GM12865 (cell line): ENCODE measurements at places on chromosomes 16 and 17.
A peak's percentile ranks its signal among the peaks of the same experiment; 100 is the strongest.

DNA sequence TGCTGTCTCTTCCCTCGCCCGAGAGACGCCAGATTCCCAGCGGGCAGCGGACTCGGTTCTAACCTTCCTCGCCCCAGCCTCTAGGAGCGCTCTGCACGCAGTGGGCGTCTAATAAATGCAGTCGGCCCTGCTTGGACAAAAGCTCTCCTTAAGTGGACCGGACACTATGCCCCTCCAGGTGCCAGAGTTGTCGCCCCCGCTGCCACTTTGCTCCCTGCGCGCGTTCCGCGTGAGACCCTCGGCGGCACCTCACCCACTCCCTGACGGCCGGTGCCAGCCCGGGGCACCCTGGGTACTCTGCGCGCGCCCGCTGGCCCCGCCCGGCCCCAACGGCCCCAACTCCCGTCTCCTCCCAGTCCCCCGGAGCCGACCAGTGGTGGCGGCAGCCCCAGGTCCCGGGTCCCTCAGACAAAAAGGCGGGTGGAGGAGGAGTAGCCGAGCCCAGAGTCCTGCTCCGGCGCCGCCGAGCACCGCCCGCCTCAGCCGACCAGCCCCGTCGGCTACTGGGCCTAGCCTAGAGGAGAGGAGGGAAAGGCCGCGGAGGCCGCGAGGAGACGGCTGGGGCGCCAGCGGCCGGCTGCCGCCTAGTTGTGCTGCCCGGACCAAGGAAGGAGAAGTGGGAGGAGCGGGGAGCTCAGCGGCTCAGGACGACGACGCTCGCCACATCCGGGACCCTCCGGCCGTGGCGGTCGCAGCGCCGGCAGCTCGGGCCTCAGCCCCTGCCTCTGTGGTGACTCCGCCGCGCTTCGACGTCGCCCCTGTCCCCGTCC is 123.0 kb downstream of the GOSR1 start:
- peak; percentile 89 for DNase-seq

DNA sequence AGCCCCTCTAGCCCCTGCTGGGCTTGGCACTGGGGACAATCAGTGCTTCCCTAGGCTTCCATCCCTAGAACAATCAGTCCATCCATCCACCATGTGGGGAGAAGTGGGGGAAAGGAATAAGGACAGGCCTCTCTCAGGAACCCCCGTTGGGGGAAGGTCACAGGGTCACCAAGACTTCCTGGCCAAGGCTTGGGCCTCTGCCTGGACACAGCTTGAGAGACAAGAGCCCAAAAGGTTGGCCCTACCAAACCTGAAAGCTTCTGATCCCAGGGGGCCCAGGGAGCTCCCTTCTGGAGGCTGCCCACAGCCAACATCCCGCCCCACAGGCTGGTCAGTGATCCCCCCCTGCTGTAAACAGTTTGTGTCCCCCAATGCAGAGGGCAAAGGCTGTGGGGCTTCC is 16.2 kb upstream of the MTMR4 start:
- DNase-seq, result no peak

GRCh38 chr17:9432134-9432885 is 143.3 kb downstream of the STX8 start:
- DNase-seq, result peak; percentile 72

DNA sequence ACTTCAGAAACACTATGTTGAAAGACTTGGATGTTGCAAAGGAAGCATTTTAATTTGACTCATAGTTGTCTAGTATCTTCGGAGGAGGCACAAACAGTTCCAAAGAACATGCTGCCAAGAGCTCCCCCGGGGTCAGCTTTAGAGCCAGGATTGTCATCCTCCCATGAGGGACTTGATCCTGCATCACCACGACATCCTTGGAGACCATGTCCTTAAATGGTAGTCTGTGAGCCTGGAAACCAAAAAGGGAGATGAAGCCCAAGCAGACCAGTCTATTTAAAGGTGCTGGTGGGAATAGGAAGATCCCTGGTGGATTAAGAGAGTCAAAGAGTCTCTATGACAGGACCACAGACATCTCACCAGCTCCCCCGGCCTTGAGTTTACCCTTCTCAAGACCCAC is 33.3 kb upstream of the DYNLRB2 start:
- DNase-seq, result no peak

DNA sequence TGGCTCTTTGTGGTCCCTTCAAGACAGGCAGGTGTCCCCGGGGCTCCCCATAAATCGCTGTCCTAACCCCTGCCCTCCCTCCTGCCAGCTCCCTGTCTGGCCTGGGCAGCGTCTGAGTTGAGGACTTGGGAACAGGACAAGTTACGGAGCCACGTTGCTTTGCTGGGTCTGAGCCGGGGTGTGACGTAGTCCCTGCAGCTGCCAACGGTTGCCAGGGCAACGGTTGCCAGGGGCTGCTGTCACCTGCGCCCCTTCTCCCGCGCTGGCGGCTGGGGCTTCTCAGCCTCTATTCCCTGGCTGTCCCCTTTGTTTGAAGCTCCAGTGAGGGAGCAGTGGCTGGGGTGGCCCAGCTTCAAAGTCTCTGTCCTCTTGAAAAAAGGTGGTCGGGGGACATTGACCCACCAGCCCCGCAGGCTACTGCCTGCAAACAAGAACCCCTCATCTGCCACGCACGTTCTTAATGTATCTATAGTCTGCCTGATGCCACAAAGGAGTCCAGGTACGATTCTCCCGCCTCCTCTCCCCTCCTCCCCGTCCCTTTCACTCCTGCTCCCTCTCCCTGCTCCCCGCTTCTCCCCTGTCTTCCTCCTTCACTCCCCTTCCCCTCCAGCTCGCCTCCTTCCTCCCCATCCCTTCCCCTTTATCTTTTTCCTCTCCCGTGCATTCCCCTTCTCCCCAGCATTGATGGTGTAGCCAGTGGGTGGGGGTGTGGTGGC is 10.9 kb downstream of the ADGRG1 start:
- DNase-seq, result peak; percentile 30

- no peak for DNase-seq
Measured at GRCh38 chr17:50150354-50151040, at the start of gene PPP1R9B. Gene PPP1R9B (minus strand): TSS chr17:50150677. CDS start chr17:50150513, 164 bp downstream.

DNA sequence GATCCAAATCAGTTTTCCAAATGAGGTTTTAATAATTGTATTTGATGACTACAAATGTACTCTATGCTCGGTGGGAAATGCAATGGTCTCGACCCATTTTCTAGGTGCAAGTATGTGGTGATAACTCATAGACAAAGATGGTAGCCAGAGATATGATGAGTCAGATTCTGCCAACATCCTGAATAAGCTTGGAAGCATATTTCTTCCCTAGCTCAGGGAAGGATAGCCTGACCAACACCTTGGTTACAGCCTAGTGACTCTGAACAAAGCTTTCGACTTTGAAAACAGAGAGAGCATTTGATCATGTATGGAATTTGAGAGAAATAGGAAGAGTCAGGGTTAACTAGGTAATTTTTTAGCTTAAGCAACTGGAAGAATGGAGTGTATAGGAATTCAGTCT is 128.3 kb upstream of the MYOCD start:
- DNase-seq, result no peak

DNA sequence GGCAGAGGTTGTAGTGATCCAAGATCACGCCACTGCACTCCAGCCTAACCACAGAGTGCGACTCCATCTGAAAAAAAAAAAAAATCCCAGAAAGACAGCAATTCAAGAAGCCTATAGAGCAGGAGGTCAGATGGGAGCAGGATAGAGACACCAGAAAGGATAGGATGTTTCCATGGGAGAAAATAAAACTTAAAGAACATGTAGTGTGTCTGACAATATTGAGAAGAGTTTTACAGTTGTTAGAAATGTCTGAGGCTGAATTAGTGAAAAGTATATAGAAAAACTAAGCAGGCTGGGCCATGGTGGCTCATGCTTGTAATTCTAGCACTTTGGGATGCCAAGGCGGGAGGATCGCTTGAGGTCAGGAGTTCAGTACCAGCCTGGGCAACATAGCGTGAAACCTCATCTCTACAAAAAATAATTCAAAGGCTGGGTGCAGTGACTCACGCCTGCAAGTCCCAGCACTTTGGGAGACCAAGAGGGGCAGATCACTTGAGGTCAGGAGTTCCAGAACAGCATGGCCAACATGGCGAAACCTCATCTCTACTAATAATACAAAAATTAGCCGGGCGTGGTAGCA is 15.3 kb upstream of the TRIM37 start:
- peak; percentile 30 for DNase-seq

DNA sequence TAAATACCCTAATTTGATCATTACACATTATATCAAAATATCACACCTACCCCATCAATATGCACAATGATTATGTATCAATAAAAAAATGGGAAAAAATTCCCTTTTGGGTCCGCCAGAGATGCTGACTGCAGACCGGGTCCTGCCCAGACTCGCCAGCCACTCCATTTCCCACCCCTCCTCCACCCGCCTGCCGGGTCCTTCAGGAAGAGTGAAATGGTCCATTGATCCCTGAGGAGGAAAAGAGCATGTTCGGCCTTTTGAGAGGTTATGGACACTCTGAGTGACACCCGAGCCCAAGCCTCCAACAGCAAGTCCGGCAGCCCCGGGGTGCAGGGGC is 123.9 kb upstream of the ZFHX3 start:
- no peak for DNase-seq

DNA sequence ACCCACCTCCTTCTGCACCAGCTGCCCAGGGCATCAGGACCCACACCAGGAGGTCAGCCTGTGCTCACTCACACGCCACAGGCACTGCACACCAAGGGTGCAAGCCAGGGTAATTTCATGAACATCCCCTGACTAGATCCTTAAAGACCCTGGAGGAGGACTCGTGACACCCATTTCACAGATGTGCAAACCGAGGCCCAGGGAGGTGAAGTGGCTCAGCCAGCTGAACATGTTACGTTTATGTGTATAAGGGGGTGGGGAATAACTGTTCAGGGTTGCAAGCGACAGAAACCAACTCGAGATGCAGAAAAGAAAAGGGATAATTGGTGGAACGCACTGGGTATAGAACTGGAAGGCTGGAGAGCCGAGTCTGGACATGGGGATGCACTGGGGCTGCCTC is 138.1 kb upstream of the FOXF1 start:
- no peak for DNase-seq

DNA sequence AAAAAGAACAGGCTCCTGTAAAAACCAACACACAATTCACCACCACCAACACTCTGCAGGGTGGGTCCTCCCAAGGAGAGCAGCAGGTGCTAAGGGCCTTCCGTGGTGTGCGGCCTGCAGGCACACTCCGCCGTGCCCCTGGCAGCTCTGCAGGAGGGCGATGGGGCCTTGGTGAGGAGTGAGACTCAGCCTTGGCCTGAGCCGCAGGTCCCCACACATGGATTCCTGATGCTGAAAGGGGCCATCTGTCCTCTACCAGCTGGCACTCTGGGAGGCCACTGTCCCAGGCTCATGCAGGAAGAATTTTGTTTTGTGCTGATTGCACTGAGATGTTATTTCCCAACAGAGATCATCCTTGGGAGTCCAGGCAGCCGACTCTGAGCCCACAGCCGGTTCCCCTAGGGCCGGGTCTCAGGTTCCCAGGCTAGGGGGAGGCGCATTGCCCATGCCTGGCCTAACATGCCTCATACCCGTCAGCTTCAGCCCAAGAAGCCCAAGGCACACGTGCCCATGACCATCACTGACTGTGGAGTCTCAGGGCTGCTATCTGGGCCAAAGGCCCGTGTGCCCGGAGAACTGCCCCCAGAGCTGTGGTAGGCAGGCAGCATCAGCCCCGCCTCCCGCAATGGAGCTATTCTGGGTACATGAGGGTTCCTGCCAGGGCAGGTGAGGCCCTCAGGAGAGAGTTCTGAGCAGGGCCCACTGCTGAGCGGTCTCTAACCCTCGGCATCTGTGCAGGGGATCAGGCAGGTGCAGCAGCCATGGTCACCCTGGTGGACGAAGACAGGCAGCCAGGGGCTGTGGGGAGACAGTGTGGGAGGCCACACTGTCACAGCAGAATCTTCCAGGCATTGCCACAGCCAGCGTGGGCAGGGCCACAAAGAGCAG is 97.9 kb upstream of the ZNF469 start:
- DNase-seq, result no peak

- DNase-seq, result no peak
Measured at GRCh38 chr17:75031972-75032719, 14.6 kb downstream of the ATP5PD start.

DNA sequence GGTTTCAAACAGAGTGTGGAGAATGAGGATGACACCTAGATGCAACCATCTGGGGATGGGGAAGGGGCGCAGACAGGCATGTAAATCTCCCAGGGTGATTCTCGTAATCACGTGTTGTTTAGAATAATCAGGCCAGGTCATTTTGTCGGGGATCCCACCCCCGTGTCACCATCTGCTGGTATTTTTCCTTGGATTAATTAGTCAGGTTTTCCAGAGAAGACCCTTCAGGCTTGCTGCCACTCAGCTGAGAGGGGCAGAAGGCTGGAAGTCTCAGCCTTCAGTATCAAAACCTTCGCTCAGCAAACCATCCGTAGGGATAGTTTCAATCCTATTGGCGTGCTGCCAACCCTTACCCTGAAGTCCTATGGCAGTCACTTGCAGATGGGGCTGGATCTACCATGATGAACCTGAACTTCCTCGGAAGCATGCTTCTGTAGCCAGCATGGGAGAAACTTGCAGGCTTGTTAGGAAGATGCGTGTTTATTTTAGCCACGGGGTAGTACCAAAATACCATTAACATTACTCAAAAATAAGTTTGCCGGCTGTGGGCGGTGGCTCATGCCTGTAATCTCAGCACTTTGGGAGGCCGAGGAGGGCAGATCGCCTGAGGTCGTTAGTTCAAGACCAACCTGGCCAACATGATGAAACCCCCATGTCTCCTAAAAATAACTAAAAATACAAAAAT is 7.5 kb upstream of the ADCY9 start:
- no peak for DNase-seq

GRCh38 chr16:83231729-83232128 is 576.0 kb upstream of the HSBP1 start:
- DNase-seq, result no peak

- no peak for DNase-seq
Measured at GRCh38 chr16:266258-267164, 9.2 kb downstream of the RGS11 start.

- no peak for DNase-seq
Measured at GRCh38 chr17:51407576-51407975, 147.2 kb downstream of the UTP18 start.

DNA sequence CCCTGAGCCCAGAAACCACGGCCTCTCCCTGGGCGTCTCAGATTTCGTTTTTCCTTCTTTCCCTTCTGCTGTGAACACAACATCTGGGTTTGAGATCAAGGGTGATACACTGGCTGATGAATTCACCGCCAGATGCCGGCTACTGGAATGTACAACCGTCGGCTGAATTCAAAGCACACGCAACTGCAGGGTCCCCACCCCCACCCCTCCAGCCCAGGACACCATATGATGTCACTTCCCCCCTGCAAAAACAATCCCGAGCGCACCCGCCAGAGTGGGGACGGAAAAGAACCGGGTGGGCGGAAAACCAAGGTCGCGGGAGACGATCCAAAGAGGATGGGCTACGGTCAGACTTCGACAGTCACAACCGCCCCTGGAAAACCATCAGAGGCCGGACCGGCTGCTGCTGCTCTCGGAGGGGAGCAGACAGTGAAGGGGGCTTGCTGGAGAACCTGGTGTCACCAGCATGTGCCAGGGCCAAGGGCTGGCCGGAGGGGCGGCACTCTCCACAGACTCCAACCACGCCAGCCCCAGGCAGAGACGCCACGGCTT is 23.3 kb downstream of the CEP295NL start:
- no peak for DNase-seq

GRCh38 chr16:50207652-50208051 is 54.5 kb downstream of the TENT4B start:
- no peak for DNase-seq

- peak; percentile 86 for DNase-seq
Measured at GRCh38 chr16:56898847-56899246, 33.1 kb upstream of the HERPUD1 start.
